ENCODE measurements at places on chromosomes 16 and 17.
A peak's percentile ranks its signal among the peaks of the same experiment; 100 is the strongest.

DNA sequence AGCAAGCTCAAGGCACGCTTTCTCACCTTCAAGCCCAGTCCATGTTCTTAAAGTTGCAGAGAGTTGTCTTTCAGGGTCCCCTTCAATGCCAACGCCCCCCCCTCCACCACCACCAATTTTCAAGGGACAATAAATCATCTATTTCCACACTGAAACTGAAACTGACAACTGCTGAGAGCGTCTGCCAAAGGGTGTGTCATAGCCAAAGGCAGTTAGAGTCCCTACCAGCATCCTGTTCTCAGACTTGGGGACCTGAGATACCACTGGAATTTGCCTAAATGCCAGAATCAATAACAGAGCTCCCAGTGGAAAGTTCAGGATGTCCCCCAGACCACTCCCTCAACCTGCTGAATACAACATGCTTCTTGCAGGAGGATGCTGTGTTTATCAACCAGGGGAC, 133.2 kb upstream of the SOX9 start:
- no peak for DNase-seq

GRCh38 chr17:7411427-7411750, 3.7 kb downstream of the NLGN2 start:
- no peak for DNase-seq

DNA sequence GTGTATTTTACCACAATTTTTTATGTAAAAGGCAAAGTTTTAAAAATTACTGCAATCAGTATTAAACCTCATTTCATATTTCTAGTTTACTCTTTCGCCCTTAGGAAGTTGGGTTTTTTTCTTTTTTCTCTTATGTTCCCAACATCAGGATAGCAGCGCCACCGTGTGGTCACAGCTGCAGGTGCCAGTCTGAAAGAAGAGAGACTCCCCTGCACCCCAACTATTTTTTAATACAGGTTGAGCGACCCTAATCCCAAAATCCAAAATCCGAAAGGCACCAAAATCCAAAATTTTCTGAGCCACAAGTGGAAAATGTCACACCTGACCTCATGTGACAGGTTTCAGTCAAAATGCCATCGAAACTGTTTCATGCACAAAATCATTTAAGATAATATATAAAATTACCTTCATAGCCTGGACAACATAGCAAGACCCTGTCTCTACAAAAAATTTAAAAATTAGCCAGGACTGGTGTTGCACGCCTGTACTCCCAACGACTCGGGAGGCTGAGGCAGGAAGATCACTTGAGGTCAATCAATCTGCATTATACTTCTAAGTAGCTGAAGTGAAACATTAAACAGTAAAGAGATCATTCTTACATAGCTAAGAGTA, 21.8 kb upstream of the ASGR2 start:
- DNase-seq: peak; percentile 82

DNA sequence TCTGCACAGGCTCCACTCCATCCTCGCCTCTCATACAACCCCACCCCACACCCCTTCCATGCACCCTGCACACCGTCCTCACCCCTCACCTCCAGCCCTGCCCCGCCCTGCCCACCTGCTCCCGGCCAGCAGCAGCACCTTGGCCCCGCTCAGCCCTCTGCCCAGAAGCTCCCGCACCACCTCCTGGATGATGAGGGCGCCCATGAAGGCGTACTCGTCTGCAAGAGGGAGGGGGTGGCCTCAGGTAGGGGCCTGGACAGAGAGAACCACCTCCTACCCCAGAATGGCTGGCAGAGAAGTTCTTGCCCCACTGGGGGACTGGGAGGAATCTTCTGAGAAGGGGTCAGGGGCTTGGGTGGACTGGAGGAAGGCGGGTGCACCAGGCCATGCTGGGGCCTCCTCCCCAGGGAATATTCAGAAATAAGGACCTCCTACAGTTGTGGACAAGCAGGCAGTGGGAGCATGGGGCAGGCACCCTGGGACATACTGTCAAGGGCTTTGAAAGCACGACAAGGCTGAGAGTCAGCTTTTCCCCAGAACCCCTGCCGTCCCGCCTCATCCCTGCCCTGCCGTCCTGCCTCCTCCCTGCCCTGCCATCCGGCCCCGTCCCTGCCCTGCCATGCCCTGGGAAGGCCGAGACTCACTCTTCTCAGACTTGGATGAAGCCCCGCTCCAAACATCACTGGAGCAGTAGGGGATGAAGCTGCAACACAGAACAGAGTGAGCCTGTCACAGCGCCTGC, 3.1 kb downstream of the NOTUM start:
- DNase-seq: no peak

DNA sequence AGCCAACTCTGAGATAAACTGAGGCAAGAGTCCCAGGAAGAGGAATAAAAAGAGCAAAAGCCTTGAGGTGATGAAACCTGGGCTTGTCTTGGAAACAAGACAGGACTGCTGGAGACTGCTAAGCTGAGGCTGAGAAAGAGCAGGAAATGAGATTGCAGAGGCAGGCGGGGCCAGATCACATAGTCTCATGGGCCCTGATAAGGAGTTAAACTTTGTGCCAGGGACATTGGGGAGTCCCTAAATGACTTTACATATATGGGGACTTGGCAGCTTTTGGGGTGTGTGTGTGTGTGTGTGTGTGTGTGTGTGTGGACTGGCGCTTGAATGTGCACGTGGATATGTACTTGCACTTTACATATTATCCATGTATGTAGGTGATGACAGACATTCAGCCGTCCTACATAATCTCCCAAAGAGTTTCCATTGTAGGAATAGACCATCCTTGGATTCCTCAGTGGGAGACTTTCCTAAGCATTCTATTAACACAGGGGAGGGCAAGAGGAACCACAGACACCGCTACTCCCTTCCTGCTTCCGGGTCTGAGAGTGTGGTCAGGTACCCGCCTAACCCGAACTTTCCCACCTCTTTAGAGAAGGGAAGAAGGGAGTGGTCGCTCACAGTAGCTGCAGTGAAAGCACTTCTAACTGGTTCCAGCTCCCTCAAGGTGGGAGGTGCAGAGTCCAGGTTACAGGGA, 123.1 kb downstream of the LYRM1 start:
- DNase-seq: no peak

Data from activated CD8-positive, alpha-beta memory T cell treated with anti-CD3 and anti-CD28 coated beads, Interleukin-2, amount 10 ng/mL, durations not matched to agents 7 days and 5 days (primary cell).